Stimulated activated CD8-positive, alpha-beta memory T cell treated with anti-CD3 and anti-CD28 coated beads, Interleukin-15, amount 100 ng/mL, for 4 hours (primary cell): ENCODE measurements at places on chromosomes 6 and 20.

- no peak for DNase-seq
Observed at GRCh38 chr6:54515713-54516112, 207.5 kb downstream of the TINAG start.

DNA sequence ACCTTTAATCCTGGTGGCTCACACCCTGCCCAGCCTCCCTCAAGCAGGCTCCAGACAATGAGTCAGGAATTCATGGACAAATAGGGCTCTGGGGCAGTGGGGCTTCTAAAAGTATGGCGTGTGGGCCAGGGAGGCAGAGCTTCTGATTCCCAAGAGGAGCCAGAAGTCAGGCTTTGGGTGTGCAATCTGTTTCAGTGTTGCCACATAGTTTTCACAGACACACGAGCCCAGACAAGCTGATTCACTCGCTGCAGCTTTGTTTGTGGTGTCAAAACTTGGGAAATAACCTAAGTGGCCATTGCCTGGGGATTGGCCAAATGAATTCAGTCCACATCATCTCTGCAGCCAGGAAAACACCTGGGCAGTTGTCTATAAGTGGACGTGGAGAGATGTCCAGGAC, 9.2 kb downstream of the PEDS1 start:
- no peak for DNase-seq

- DNase-seq: no peak
Observed at GRCh38 chr6:130526466-130526865, 160.6 kb downstream of the TMEM200A start.

DNA sequence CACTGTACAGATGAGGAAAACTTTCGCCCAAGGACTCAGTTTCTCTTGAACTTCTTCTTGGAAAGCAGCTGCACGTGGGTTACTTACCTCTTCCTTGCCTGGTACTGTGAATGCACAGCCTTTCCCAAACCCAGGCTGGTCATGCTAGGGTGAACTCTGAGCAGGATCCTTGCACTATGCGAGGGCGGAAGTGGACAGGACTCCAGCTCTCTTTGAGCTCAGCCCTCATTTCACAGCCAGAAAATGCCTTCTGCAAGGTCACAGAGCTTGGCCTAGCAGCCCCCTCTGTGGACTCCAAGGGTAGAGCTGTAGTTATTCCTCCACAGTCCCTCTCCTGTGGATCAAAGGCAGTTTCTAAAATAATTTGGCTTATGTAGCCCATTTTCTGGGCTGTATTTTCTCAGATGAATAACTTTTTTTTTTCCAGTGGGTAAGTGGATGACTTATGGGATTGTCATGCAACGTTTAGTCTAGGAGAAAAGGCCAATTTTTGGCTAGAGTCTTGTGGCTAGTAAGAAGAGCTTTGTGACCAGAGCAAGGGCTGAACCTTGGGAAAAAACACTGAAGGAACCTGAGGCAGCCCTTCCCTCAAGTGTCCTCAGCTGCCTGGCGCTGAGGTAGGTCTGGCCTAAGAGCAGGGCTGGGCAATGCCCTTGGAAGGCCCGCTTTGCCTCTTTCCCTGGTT, 172.7 kb downstream of the SCP2D1 start:
- no peak for DNase-seq

DNA sequence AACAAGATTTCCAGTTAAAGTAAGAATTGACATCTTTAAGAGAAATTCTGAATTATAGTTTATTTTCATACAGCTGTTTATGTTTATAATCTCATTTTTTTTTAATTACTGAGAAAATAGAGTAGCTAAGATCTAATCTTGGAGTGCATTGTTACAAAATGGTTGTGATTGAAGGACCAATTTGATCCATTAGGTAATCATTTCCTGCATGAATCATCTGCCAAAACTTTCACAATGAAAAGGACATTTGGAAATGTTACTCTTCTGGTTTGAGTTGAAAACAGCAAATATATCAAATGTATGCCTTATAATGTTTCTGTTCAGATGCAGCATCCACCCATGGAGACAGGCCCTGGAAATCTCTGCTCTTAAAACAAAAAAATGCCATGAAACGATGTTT, 19.0 kb downstream of the TUBB2A start:
- no peak for DNase-seq

DNA sequence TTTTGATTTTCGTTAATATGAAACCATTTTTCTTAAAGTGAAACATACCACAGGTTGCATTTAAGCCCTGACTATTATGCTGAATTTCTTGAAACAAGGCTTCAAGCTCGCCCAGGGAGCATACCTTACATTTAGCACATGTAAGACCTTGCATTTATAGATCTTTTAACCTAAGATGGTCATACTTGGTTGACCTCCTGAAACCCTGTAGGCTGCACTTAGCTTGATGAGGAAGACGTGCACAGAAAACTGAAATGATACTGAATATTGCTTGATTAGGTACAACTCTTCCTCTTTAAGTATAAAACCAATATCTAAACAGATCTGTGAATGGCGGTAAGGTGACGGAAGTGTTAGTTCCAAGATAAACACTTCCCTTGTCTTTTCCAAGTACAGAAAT, 82.2 kb downstream of the CTNNBL1 start:
- DNase-seq: no peak

DNA sequence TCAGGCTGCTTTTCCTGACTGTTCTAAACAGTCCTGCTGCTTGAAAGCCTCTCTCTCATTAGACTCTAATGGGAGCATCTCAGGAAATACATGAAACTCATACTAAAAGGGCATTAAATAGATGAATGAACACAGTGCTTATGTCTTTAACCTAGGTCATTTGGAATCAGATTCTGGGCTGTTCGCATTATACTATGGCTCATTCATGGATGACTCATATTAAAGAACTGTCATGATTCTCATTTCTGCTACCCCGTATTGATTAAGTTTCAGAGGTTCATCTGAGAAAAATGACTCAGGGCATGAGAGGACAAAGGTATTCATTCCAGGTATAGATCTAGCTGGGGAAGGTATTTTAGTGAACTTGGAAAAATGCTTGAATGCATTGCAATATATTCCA, 335.5 kb downstream of the GJA1 start:
- no peak for DNase-seq

DNA sequence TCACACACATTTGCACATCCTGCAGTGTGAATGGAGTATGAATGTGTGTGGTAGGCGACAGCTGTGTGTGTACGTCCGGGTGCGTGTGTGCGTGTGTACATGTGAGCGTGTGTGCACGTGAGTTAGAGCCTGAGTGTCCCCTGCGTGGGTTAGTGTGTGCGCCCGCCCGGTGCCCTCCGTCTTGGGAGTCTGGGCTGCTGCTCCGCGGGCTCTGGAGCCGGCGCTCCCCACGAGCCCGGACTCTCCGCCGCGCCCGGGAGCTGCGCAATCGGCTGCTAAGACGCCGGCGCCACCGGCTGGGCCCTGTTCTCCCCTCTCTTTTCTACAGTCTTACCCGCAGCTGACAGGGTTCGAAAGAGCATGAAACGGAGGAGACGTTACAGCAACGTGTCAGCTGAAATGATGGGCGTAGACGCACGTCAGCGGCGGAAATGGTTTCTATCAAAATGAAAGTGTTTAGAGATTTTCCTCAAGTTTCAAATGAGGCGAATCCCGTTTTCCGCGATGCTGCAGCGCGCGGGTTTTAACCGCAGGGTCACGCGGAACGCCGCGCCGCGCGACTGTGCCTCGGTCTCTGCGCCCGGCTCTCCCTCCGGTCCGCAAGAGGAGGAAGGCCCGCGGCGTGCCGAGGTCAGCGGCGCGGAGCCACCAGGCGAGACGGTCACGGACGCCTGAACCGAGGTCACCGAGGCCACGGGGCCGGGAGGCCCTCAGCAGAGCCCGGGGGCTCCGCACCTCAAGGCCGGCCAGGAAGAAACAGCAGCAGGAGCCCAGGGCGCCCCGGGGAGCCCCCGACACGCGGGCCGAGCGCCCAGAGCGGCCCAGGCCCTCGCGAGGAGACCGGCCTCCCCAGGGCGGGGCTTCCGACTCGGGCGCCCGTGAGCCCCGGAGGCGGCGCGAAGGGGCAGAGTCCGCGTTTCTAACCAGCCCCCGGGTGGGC, 95.3 kb upstream of the BHLHE23 start:
- peak; percentile 55 for DNase-seq

DNA sequence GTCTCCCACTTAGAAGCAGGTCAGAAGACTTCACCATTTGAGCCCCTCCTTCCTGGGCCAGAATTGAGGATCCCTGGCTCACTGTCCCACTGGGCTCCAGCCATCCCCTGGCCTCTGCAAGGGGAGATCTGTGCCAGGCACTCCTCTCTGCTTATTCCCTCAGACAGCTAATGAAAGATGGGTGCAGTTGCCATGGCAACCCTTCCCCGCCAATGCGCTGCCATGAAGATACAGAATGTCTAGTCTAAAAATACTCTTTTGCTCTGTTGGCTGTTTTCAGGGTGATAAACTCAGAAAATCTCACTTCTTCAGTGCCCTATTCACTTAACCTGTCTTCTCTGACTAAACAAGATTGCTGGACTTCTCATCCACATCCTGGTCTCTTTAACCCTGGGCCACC, 13.6 kb upstream of the TTLL2 start:
- DNase-seq: no peak

DNA sequence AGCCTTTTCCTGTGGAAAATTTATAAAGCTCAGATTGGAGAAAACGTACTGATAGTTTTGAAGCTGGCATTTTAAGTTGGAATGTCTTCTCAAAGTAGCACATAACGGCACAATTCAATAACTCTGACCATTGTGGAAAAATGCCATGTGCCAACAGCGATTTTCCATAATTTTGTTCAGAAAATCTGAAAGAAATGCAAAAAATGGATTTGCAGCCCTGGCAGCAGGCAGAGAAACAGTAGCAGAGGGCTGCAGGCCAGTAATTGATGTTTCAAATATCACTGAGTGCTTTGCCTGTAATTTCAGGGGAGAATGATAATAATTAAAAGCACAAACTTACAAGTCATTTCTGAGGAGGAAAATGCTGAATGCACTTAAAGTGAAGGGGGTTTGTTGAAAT, 507.4 kb downstream of the MAFB start:
- no peak for DNase-seq

DNA sequence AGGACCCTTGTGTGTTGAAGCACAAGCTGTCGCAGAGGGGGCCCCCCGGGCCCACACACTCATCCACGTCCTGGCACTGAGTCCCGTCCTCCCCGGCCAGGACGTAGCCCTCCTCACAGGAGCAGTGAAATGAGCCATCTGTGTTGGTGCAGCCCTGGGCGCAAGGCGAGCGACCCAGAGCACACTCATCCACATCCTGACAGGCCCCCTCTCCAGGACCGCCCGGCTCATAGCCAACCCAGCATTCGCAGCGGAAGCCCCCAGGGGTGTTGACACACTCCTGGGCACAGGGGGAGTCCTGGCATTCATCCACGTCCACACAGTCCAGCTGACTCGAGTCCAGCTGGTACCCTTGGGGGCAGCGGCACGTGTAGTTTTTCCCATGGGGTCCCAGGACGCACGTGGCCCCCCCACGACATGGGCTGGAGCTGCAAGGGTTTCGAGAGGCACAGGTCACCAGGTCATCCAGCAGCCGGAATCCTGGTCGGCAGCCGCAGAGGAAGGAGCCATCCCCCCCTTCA, 1.2 kb downstream of the CD93 start:
- DNase-seq: no peak

GRCh38 chr6:102026649-102027048, 633.1 kb downstream of the GRIK2 start:
- DNase-seq: no peak

DNA sequence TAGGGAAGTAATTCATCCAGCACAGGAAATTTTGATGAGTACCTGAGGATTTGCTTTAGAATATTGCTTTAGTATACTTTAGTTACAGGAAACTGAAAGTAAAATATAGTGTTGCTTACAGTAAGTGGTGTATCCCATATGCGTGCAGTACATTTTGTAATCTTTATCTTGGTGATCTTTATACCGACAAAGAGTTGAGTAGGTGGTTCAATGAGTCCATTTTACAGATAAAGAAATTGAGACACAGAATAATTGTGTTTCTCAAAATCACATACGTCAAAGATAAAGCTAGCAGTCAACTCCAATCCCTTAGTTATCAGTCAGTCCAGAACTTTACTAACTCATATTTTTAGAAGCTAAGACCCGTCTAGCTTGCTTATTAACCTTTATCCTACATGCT, 65.8 kb upstream of the E2F3 start:
- DNase-seq: no peak

GRCh38 chr6:114521926-114522325, 179.1 kb upstream of the HS3ST5 start:
- no peak for DNase-seq

DNA sequence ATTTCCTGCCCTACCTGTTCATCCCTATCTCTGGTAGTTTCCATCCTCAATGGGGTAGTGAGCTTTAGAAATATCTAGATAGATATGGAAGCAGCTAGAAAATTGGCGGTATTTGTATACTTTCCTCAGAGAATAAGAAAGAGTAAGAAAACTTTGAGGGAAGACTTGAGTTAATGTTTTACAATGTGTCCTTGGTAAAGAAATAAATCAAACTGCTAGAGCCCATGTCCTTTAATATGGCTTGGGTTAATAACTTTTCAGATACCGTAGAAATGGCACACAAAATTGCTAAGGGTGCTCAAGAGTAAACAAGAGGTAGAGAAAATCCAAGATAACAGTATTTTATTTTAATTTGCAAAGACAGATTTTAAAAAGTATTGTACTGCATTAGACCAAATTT, 28.1 kb upstream of the PGK2 start:
- DNase-seq: no peak

DNA sequence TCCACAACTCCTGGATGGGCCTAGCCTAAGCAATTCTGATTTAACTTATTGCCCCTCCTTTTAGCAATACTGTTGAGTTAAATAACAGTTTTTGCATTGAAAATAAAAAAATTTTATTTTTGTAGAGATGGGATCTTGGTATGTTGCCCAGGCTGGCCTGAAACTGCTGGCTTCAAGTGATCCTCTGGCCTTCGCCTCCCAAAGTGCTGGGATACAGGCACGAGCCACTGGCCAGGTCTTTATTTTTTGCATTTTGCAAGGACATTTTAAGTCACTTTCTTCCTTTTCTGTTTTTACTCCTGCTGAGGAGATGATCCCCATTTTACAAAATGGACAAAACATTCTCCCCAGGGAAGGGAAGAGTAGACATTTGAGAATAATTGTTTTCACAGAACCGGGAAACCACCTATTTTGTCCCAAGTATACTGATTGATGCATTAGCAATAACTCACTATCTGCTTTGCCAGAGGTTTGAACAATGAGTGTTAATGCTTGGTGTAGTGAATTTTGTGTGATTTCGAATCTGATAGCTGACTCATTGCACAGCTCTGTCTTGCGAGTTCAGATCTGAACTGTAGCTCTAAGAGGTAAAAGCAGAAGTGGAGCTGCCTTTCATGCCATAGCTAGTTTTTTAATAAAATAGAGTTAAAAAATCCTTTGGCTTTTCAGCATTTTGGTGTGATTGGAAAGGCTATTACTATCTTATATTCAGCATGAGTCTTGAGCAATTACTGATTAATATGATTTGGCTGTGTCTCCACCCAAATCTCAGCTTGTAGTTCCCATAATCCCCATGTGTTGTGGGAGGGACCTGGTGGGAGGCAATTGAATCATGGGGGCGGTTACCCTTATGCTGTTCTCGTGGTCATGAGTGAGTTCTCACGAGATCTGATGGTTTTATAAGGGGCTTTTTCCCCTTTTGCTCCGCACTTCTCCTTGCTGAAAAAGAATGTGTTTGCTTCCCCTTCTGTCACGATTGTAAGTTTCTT, 20.9 kb downstream of the IGF2R start:
- DNase-seq: no peak

GRCh38 chr6:151548201-151548600, 54.4 kb downstream of the CCDC170 start:
- DNase-seq: no peak

- DNase-seq: no peak
Observed at GRCh38 chr6:87572883-87573282, 16.9 kb downstream of the RARS2 start.
